ENCODE measurements at places on chromosomes 3 and 15. TPM values are rescaled to one million over a fixed set of nuclear protein-coding genes. Genes with fewer than 3 reads are reported as not detected.

DNA sequence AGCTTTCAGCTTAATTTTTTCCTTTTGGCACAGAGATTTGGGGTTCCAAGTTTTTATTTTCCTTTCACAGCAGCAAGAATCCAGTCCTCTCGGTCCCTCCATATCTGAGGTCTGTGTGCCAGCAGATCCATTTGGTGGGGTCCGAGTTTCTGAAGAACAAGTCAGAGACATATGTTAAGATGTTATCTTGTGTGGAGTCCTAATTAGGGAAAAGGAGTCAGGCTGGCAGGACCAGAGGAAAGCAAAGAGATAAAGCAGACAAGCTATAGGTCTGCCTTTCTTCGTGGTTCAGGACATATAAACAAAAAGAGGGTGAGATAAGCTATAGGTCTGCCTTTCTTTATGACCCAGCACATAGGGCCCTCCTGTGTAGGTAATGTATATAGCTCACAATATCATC, 54.9 kb downstream of the TMED3 start:
- DNase-seq: no peak

DNA sequence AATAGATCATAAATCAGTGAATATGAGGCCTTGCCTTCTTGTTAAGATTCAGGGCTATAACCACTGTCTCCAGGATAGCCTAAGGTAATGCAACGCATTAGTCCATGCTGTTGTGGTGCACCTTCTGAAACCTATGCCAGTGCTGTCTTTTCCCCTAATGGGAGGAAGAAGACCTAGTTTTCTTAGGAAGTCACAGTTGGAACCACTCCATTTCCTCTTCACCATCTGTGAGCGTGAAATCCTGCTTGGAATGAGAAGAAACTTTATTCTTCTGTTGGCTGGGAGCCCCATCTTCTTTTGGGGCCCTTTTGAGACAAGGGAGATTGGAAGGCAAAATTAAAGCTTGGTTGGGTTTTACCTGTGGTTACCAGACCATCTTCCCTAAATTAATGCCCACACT, 25.9 kb upstream of the SLC7A14 start:
- no peak for DNase-seq

DNA sequence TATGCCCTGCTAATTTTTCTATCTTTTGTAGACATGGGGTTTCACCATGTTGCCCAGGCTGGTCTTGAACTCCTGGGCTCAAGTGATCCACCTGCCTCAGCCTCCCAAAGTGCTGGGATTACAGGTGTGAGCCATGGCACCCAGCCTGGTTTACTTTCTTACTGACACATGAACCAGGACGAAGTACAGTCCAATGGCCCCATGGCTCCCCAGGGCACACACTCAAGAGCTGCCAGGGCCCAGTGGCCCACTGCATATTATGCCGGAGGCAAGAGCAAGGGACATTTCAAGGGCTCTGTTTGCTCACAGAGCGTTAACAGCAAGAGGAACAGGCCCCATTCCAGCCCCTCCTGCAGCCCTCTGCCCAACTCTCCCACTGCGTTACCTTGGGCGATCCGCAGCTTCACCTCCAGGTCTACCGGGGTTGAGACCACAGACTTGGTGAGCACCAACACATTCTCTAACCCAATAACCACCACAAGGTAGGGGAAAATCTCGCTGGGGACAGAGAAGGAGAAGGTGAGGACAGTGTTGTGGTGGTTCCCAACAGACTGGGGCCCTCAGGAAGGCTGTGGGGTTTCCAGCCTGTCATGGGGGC, 42.8 kb downstream of the PTPN23 start:
- DNase-seq: no peak

DNA sequence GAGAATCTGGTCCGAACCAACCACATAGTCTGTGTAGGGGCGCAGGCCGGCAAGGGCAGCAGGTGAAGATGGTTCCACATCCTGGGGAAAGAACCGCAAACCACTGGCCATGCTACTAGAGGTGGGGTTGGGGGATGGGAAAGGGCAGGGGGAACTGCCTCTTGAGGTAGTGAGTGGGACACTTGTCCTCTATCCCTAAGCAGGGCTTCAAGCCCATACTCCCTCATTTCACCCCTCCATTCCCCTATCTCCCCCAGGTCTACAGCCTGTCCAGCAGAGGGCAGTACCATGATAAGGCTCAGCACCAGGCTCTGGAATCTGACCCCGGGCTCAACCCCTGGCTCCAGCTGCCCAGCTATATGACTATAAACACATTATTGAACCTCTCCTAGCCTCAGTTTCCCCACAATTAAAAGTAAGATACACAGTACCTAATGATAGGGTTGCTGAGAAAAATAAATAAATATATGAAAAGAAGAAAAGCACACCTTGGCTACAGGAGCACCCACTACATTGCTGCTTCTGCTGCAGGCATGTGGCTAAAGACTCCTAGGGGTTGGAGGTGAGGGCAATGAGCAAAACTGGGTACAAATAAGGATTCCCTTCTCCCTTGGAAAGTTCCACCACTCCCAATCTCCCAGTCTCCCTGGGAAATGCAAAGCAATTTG, 6.3 kb downstream of the GORASP1 start:
- DNase-seq: peak; percentile 71

DNA sequence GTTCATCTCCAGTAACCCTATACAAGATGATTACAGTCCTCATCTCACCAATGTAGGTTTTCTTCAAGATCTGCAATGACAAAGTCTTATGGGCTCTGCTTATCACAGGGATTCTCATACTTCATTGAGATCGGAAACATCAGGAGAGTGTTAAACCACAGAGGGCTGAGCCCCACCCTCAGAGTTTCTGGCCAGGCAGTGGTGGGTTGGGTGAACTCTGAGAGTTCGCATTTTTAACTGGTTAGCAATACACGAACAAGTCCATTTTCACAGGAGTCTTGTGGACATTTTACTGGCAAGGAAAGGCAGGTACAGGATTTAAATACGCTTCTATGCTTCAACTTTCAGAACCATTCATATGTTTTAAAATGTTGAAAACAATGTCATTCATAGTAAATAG, 366.7 kb upstream of the ROBO2 start:
- DNase-seq: no peak

- DNase-seq: peak; percentile 61
Observed at GRCh38 chr3:129121016-129121791, 400 bp downstream of the RAB43 start.

GRCh38 chr3:194489736-194490612, 3.2 kb upstream of the ATP13A3 start:
- DNase-seq: peak; percentile 44

DNA sequence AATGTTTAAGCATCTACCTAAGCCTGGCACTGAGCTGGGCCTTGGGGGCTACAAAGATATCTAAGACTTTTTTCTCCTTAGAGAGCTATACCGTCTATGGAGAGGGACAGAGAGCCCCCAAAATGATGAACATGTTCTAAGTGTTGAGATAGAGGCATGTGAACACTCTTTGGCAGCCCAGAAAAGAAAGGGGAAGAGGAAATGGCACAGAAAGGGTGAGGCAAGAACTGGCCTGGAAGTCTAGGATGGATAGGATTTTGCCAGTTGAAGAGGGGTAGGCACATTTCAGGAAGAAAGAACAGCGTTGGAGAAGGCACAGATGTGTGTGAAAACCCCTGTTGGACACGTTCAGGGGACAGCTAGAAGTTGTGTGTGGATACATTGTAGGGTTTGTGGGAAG, 276.2 kb upstream of the LRRFIP2 start:
- no peak for DNase-seq

GRCh38 chr3:53040351-53040820, 5.5 kb downstream of the SFMBT1 start:
- no peak for DNase-seq

DNA sequence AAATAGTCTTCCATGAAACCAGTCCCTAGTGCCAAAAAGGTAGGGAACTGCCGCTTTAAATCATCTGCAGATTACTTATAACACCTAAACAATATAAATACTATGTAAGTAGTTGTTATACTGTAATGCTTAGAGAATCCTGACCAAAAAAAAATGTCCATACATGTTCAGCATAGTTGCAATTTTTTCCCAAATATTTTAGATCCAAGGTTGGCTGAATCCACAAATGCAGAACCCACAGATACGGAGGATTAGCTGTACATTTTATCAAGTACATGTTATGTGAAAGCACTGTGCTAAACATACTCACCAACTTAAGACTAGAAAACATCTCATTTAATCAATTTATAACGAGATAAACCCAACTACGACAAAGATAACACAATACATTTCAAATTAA, 9.3 kb downstream of the MSL2 start:
- DNase-seq: no peak

DNA sequence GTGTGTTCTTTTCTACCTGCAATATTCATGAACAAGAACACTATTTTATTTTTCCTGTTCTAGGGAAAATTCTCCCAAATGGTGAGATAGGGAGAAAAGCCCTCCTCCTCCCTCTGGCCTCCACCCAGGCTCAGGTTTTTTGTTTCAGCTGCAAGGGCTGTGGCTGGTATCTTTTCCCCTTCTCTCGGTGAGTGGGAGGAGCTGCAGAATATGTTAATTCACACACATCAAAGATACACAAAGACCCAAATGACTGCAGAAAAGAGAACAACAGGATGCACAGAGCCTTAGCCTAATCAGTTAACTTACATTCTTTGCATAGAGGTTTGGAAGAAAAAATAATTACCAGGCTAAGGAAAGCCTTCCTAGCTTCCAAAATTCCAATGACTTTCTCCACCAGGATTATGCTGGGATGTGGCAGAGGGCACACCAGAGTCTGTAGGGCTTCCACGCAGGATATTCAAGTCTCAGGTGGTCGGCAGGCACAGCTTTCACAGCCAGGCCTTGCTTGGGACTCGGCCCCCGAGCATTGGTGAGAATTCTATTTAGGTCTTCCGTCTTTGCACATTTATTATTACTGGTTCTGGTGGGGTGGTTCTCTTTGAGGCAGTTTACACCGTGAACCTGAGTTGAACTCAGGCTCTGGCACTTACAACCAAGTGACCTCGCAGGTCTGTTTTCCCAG, 64.9 kb downstream of the ABHD5 start:
- no peak for DNase-seq

GRCh38 chr3:179768080-179768479, 115.2 kb downstream of the USP13 start:
- peak; percentile 72 for DNase-seq

DNA sequence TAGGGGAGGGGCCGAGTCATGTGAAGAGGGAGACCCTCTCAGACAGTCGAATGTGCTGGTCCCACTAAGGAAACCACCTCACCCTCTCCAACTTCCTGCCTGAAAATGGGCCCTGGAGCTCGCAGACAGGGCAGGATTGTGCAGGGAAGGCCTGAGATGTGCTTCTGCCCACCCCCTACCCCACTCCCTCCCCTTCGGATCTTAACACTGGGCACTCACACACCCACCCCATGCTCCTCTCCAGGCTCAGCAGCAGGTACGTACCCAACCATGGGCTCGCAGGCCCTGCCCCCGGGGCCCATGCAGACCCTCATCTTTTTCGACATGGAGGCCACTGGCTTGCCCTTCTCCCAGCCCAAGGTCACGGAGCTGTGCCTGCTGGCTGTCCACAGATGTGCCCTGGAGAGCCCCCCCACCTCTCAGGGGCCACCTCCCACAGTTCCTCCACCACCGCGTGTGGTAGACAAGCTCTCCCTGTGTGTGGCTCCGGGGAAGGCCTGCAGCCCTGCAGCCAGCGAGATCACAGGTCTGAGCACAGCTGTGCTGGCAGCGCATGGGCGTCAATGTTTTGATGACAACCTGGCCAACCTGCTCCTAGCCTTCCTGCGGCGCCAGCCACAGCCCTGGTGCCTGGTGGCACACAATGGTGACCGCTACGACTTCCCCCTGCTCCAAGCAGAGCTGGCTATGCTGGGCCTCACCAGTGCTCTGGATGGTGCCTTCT, 20.0 kb downstream of the ATRIP start:
- DNase-seq: peak; percentile 32

GRCh38 chr15:83842281-83842680, 188.4 kb downstream of the ADAMTSL3 start:
- DNase-seq: no peak

DNA sequence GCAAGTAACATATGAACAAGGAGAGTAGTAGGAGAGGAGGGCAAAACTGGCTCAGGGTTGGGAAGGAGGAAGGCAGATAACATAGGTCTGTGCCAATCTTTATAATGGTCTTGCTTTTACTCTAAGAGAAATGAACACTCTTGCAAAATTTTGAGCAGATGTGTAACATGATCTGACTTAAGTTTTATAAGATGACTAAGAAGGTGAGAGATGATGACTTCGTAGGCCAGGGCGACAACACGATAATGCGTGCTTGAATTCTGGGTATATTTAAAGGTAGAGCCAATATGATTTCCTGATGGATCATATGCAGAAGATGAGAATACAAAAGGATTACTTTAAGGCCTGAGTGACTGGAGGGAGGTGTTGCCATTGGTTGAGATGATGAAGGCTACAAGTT, 265.4 kb upstream of the KCNMB2 start:
- DNase-seq: no peak

GRCh38 chr3:46483825-46484224, 14.0 kb upstream of the RTP3 start:
- DNase-seq: no peak

DNA sequence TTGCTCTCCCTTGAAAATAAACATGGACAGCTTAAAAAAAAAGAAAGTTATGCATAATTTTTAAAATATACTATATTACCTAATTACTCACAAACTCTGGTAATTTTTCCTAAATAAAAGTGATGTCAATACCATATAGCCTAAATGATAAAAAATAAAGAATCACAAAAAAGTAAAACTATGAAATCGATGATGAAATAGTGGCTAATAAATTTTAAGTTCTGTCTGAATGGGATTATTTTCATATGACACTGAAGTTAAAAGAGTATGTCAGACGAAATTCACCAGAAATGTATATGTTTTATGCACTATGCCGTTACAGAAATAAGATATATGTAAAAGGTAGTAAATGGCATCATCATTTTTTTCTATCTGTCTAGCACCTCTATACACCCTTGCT, 51.4 kb downstream of the FSIP1 start:
- no peak for DNase-seq

DNA sequence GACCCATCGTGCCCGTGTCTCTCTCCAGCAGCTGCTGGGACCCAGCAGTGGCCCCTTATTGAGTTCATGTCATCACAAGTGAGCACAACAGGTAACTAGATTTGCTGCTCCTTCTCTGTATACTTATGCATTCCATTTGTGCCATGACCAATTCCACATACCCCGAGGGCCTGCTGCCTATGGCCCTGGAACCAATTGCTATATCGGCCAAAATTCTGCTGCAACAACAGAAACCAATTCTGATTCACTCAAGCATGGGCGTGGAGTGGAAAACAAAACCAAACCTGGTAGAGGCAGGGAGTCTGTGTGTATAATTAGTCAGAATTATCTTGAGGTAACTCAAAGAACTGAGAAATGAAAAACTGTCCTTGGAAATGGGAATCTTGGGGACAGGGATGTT, 516.6 kb downstream of the EPHB1 start:
- DNase-seq: no peak

GRCh38 chr3:169627073-169627472, 36.4 kb downstream of the MECOM start:
- DNase-seq: no peak

Gene KLF15
- total RNA-seq: 5.6 TPM

Gene OXTR
- 5.3 TPM for total RNA-seq

Gene GOLGA8G
- total RNA-seq: not detected

Gene SNUPN
- total RNA-seq: 23.6 TPM

Gene SKOR1
- total RNA-seq: 0.05 TPM

Gene RETNLB
- total RNA-seq: not detected

Gene GHSR
- total RNA-seq: not detected

Measured in dermis blood vessel endothelial cell (primary cell).